Right ventricle myocardium superior (tissue), 1 donor: ENCODE measurements at places on chromosomes 12 and 14. TPM values are rescaled to one million over a fixed set of nuclear protein-coding genes. Genes with fewer than 3 reads are reported as not detected.

DNA sequence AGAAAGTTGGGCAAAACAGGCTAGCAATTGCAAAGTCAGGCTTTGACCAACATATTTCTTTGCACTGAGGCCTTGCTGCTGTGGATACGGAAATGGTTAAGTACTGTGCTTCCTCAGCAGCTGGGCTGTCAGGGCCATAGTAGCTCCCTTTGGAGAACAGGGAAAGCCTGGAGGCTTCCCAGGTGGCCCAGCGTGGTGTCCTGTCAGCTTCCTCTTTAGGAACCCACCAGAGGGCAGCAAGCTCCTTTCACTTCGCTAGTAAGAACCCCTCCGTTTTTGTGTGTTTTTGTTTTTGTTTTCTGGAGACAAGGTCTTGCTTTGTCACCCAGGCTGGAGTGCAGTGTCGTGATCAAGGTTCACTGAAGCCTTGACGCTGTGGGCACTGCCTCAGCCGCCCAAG is 1.7 kb upstream of the CFAP251 start:
- DNase-seq, result no peak

The CYP27B1 gene
- not detected for total RNA-seq

GRCh38 chr14:103517721-103518421 is 4.8 kb downstream of the CKB start:
- DNase-seq, result peak; percentile 61

DNA sequence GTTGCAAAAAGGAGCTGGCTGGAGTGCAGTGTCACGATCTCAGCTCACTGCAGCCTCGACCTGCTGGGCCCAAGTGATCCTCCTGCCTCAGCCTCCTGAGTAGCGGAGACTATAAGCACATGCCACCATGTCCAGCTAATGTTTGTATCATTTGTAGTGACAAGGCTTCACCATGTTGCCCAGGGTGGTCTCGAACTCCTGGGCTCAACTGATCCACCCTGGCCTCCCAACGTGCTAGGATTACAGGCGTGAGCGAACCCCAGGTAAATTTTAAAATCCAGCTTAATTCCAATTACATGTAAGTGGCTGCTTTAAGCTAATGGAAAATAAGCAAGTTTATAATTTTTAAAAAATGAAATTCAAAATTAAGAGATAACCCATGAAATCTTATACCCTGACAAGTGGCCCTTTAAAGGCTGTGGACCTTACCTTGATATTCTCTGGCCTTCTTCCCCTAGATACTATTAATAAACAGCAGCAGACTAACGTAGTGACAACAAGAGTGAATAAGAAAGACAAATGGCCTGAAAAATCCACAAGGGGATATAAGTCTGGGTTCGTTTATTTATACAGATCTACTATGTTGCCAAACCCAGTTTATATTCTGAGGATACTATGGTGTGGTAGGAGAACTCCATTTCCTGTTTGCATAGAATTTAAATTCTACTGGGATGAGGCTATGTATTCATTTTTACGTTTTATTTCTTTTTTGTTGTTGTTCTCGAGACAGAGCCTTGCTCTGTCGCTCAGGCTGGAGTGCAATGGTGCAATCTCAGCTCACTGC is 25.6 kb upstream of the SLC2A3 start:
- no peak for DNase-seq

DNA sequence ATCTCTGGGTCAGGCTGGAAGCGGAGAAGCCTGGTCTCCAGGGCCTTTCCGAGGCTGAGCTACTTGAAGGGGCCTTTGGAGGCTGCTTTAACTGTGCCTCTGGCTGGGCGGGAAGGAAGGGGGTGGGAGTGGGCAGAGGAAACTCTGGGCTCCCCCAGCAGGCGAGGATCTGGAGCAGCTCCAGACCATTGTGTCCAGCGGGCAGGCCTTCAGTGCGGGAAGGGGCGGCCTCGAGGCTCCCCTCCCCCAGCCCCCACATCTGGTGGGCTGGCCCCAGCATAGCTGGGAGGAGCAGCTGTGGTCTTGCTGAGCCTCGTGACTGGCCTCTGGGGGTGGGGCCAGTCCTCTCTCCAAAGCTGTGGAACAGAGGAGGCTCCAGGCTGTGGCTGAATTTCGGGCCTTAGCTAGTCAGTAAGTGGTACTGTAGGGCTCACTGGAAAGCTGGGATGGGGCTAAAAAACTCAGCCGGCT is 3.4 kb downstream of the TAMALIN start:
- DNase-seq, result peak; percentile 90

The FBXO33 gene
- total RNA-seq, result 3.7 TPM

The HNF1A gene
- total RNA-seq, result not detected

GRCh38 chr12:103868215-103868614 is 27.2 kb upstream of the NT5DC3 start:
- DNase-seq, result no peak

DNA sequence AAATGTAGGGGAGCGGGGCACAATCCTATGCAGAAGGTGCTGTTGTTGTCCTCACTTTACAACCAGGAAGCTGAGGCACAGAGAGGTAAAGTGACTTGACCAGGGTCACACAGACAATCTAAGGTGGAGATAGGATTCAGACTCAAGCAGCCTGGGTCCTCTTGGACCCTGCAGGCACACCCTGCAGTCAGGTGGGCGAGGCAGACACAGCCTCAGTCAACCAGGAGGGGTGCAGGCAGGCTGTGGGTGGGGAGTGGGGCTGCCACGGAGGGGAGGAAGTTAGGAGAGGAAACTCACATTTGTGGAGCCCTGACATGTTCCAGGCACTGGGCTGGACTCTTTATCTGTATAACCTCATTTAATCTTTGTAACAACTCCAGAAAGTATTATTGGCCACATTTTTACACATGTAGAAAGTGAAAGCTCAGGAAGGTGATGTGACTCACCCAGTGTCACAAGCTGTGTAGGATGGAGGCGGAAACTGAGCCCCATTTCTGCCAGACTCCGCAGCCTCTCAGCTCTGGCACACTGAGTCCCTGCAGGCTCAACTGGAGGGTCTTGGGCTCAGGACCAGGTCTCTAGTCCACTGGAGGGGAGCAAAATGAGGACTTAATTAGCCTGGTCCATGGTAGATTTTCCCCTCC is 24.9 kb upstream of the CHGA start:
- no peak for DNase-seq

DNA sequence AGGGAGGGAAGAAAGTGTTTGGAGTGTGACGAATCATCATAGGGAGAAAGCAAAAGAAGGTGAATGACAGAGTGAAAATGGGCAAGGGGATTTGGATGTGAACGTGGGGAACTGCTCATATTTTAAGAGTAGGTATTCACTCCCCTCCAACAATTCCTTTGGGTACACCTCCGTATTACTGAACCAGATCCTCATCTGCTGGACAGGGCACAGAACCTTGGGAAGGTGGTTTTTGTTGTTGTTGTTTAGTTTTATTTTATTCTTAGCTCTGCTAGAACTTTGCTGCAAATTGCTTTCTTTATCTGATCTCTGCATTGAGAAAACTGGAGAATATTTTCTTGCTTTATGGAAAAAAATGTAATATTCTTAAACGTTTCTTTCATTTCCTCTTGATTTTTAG is 7.1 kb downstream of the SCN8A start:
- no peak for DNase-seq

- peak; percentile 83 for DNase-seq
Measured at GRCh38 chr12:51323966-51324895, at the start of gene BIN2. Gene BIN2, minus strand, starts transcription at chr12:51324174. Its CDS starts 72 bp downstream, at chr12:51324102.

DNA sequence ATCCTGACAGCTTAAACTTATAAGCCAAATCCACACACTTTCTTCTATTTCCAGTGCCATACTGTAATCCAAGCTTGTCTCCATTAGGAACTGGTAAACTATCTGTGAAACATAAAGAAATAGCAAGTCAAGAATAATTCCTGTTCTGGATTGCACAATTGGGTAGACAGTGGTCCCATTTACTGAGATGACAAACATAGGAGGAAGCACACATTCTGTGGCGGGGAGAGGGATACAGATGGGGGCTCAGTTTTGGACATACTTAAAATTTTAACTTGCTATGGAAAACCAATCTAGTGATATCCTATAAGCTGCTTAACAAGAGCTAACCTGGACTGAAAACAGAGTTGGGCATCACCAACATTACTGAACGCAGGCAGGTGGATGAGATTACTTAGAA is 16.3 kb downstream of the MAP4K5 start:
- no peak for DNase-seq

The KRT2 gene
- not detected for total RNA-seq

The CLEC4A gene
- total RNA-seq, result 0.38 TPM

DNA sequence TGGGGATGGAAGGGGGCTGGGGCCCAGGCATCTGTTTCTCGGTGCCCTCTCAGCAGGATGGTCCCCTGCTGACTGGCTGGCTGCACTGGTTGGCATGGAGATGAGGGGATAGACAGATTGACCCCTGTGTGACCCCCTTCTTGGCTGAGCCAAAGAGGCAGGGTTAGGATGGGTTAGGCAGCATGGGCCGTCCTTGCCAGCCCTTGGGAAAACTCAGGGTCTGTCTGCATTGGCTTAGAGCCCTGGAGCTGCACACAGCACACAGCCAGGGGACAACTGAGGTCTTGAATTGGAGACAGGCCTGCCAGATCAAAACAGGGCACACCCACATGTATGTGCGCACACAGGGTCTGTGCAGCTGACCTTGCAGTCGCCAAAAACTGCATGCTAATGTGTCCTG is 11.2 kb upstream of the LRP1-AS start:
- DNase-seq, result peak; percentile 52

DNA sequence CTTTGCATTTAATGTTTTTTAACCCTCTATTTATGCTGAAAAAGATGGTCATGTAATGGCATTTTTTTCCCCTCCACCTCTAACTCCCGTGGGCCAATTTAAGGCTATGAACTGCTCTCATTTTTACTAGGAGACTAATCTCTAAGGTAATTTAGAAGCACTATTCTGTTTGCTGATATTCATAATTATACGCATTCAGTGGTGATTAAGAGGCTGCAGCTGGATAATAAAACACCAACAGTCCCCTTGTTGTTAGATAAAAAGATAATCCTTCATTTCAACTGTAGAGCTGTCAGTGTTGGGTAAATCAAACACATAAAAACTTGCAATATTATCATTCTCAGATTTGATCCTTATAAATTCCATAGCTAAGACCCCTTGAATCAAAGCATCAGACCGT is 8.9 kb downstream of the MYO1H start:
- no peak for DNase-seq

GRCh38 chr14:68474741-68475140 is 318.1 kb downstream of the ZFP36L1 start:
- DNase-seq, result no peak

DNA sequence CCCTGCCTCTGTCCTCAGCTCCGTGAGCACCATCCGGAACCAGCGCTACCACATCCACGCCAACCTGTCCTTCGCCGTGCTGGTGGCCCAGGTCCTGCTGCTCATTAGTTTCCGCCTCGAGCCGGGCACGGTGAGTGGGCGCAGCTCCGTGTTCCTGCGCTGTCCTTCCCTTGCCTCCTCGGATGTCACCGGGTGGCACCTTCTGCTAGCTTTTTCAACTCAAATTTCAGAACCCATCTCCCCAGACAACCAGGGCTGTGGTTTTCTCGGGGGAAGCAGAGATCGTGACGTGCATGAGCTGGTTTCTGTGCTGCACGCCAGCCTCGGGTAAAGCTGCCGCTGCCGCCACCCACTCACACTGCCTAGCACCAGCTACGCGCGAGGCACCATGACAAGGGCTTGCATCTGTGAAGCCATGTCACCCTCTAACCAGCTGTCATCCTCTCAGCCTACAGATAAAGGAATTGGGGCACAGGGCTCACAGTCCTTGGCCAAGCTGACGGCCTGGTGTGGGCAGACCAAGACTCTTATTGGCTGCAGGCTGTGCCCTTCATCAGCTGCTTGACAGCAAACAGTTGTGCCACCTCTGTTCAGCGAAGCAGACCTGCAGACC is 152.1 kb downstream of the ADGRD1 start:
- DNase-seq, result peak; percentile 39

The BICDL1 gene
- 0.35 TPM for total RNA-seq

DNA sequence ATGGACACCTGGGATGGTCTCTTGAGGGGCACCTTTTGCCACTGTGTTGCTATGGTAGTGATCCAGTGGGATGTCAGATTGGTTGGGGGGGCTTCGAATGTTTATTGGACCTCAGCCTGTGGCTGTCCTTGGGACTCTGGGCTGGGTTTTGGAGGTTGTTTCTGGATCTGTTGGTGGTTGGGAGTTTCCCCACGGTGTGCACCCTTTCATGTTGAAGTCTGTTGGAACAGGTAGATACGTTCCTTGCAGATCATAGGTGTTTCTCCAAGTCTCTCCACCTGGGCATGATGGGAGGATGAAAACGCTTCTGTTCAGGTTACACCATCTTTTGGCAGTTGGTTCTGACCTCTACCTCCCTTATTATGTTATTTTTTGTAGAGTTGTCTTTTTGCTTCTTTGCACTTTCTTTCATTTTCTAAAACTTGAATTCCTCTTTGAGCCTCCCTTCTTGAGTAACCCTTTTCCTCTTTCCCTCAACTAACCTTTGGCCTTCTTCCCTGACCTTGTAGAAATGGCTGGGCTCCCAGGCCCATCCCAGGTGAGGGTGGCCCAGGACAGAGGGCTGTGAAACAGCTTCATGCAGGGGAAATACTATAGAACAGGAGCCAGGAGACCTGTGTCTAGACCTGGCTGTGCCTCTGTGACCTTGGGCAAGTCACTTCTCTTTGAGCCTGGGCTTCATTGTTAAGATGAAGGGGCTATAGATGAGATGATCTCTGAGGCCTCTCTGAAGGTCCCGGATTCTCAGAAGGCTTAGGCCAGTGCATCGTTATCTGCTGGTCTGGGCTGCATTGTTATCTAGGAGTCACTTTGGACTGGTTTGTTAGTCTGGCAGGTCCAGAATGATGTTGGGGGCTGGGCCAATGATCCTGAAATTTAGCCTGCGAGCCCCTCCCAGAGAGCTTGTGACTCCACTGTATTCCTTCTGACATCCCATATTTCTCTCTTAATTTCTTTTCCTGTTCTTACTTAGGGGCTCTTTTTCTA is 2.0 kb downstream of the ATN1 start:
- DNase-seq, result peak; percentile 18

GRCh38 chr12:1855241-1855640 is 34.9 kb downstream of the LRTM2 start:
- DNase-seq, result no peak

DNA sequence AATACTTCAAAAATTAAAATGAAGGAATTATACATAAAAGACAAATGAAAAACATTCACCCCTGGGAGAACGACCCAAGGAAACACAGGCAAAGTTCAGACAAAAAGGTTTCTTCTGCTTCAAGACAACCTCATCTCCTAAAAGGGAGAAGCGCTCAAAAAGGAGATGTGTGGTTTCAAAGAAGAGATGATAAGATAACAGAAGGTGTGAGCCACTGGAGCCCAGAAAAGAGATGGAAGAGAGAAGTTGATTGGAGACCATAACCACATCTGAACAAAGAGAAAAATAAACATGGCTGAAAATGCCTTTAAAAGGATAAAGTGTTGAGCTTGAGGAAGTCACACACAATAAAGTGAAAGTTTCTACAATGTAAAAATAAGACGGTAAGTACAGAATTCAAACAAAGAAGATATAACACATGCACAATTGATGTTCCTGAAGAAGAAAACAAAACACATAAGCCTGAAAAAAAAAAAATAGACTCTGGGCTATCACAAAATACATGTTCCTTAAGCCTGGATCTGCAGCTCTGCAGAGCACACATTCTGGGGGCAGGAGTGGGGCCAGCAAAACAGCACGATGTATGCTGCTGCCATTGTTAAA is 51.6 kb upstream of the C14orf180 start:
- no peak for DNase-seq

- no peak for DNase-seq
Measured at GRCh38 chr12:74537126-74537706, 419 bp upstream of the ATXN7L3B start.

- no peak for DNase-seq
Measured at GRCh38 chr14:45891417-45892080, 638.5 kb upstream of the MIS18BP1 start.
